Activated naive CD4-positive, alpha-beta T cell (primary cell): ENCODE measurements at places on chromosomes 6 and 20.

GRCh38 chr6:89008001-89008814, 44.8 kb upstream of the RNGTT start:
- DNase-seq: no peak

- no peak for DNase-seq
These were observed 49.7 kb downstream of the GOPC start for GRCh38 chr6:117552618-117553017.

DNA sequence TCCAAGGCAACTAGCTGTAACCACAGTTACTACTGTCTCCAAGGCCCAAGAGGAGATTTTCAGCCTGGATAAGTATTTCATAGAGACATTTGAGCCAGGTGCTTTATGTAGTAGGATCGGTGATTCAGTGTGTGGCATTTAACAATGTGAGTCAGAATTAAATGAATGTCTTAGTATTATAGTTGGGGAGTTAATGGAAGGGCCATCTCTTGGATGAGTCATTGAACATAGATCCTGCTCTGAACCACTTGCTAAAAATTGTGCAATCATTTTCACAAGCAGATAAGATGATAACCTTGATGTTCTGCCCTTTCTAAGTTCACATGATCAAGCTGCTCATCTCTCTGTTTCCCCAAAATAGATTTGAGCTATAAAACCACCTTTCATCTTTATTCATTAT, 668.9 kb upstream of the CITED2 start:
- no peak for DNase-seq

DNA sequence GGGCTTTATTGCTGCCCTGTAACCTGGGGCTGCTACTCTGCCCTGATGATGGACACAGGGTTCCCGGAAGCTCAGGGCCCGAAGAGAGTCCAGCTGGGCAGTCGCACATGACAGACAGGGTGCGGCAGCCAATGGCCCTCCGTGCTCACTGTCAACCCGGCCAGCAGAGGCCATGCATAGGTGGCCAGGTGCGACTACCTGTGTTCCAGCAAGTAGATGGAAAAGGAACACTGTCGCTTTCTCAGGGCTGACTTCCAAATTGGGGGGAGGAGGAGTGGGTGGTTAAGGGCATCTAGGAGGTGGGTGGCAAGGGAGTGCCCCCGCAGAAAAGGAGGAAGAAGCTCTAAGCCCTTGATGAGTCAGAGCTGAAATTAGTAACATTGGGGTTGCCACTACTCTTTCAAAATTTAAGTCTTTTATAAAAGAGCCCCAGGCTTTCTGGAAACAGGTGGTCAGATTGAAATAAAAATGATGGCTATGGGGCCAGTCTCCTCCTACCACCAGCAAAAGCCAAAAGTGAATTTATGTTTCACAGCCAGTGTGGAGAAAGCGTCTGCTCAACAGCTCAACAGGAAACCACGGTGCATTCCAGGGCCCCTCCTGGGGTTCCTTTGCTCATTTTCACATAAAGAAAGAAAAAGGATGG, 2.3 kb upstream of the RAMACL start:
- no peak for DNase-seq

DNA sequence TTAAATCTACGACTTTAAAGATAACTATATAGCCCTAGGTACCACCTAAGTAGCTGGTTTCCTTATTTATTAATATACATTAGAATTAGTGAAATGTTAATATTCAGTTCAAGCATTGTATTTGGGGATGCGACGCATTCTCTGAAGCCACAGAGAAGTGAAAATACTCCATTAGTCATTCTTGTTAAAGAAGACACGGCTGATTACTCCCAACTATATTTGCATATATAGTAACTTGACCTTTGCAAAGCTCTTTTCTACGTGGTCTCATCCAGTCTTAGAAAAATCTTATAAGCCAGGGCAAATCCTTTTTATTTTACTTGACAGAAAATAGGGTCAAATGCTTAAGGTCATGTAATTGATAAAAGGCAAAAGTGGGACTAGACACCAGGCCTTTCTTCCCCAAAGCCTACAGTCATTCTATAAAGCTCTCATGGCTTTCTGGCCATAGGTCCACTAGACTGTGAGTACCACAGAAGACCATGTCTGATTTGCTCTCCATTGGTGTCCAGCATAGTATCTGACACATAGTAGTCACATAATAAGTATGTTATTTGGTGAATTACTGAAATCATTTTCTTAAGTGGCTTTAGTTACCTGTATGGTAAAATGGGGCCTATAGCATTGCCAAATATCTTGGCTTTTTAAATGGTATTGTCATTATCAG, 11.3 kb downstream of the ZHX3 start:
- no peak for DNase-seq

DNA sequence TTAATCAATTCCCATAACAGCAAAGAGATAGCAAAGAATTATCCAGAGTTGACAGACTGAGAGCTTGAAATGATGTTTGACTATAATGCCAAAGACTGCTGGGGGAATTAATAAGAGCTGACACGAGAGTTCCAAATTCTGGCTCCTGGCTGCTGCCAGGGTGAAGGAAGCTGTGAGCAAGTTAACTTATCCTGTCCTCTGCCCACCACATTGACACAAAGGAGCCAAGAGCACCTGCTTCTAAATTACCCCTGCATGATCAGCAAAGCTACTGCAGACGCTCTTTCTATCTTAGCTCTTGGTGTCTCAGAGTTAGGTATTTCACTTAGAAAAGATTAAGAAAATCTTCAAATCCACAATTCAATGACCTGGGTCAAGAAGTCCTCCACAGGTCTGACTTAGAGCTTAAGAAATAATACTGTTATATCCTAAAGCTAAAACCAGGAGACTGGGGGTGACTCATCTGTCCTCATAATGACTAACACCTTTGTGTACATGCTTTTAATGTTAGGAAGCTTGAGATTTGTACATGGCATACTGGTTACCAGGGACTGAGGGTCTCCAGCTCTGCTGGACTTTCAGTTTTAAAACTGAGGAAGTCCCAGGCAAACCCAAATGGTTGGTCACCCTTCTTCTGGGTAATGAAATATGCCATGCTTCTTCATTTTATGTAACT, 13.2 kb upstream of the FRK start:
- no peak for DNase-seq

DNA sequence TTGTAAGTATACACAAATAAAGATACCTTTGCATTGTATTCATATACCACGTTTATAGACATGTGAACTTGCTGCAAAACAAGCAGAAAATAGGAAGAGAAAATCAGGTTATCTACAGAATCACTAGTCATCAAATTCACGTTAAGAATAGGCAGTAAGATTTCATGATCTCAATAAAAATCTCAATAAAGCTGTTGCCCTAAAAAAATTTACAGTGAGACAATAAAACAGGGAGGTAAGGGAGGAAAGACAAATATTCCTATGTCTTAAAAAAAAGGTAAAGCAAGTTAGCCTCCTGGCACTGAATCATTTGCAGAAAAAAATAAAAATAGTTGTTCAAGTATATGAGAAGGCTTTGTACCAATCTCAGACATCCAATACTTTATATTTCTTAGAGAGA, 44.1 kb downstream of the GPX5 start:
- DNase-seq: no peak
